GM12864 (cell line): ENCODE measurements at places on chromosomes 5 and 9.

GRCh38 chr9:37986771-37987258 lies 82.2 kb downstream of the SHB start:
- no peak for DNase-seq

GRCh38 chr5:114822436-114822835 lies 347.3 kb downstream of the TRIM36 start:
- no peak for DNase-seq

DNA sequence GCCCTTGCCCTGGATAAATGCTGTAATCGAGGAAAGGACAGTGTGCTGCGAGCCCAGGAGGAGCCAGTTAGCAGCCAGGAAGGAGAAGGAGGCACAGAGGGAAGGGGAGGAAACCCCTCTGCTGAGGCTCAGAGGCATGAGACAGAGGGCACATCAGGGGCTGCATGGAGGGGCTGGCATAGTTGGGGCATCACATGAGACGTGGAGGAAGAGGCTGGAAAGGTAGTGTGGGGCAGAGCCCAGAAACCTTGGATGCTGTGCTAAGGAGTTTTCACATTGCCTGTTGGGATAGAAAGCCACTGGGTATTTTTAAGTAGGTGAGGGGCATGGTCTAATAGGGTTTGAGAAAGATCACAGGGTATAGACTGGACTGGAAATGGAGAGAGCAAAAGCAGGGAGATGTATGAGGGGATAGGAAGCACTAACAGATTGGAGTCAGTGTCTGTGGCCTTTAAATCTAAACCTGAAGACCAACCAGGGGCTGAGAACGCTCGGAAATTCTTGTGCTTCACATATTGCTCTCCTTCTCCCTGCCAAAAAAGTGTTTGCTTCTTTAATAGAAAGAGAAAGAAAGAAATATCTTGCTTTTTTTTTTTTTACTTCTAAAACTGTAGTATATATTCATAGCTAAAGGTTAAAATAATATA lies 33.0 kb upstream of the ANGPTL2 start:
- no peak for DNase-seq

GRCh38 chr9:81171689-81172088 lies 517.7 kb downstream of the TLE1 start:
- no peak for DNase-seq

DNA sequence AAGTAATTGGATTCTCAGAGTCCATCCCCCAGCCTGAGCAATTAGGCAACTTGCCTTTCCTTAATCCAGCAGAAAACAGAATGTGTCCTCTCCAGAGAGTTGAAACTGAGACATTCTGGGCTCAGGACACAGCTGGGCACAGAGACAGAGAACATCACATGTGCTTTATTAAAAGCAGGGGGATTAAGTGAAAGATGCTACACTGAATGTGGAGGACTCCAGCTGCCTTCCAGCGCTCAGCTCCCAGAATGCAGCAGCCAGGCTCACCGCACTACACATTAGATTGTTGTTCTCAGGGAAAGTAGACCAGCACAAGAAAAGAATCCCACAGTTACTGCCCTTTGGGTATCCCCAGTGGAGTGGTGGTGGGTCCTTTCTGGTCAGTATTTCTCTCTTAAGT lies 141.6 kb upstream of the IL12B start:
- DNase-seq = no peak
